ENCODE measurements at places on chromosomes 3 and 15. TPM values are rescaled to one million over a fixed set of nuclear protein-coding genes. Genes with fewer than 3 reads are reported as not detected.

The NANOGP8 gene
- total RNA-seq, result not detected

The PSTPIP1 gene
- 24.8 TPM for total RNA-seq

The CTXND1 gene
- total RNA-seq, result 0.14 TPM

The VPS18 gene
- total RNA-seq, result 37.9 TPM

DNA sequence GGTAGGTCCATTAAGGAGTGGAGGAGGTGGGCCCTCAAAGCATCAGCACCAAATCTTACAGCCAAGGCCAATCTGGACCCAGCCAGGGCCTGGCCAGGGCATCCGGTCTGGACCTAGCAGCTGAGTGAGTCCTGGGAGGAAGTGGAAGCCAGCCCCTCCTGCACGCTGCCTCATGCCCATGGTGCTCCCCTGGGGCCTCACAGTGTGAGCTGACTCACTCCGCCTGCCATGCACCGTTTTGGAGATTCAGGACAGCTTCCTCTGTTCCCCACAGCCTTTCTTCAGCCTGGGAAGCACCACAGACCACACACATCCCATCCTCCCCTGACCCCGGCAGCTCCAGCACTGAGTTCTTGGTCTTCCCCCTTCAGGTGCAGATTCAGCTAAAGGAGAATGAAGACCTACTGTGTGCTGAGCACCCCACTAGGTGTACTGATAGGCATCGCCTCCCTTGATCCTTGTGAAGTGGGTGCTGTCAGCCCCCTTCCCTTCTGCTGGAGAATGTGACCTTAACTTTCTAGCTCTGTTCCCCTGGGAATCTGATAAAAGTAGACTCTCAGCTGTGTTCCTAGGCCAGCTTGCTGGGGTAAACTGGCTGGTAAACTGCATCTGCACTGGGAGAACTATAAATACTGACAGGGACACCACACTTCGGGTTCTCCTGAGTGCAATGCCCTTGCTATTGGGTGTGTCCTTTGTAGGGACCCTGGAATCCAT, 36.8 kb upstream of the SEC13 start:
- DNase-seq, result no peak

DNA sequence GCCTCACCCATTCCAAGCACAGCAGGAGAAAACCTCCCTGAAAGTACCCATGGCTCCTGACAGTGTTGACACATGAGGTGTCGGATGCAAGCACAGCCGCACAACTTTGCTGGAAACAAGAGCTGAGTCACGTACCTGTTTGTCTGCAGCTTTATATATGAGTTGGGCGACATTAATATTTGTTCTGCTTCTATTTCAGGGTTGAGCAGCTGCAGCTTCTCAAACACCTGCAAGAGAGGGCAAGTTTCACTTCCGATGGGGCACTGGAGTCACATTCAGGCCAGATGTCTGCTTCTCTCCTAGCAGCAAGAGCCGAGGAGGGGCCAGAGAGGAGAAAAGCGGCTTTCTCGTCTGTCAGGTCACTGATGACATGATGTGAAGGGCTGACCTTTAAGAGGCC, 88.0 kb downstream of the NUP210 start:
- DNase-seq, result no peak

DNA sequence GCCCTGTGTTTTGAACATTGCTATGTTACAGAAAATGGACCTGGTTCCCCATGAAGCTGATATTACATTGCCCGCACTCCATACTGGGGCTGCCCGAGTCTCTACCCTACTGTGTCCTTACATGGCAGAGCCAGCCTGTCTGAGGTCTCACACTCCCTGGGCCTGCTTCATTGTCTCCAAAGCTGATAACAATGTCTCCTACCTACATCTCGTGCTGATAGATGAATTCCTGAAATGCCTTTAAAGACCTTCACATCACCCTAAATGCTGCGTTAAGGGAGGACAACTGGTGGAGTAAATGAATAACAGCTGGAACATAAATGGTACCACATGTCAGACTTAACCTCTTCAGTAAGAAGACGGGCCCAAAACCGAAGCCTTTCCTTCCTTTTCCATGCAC, 62.9 kb upstream of the PTX3 start:
- no peak for DNase-seq

GRCh38 chr3:16064642-16065414, 109.7 kb upstream of the GALNT15 start:
- DNase-seq, result peak; percentile 61

DNA sequence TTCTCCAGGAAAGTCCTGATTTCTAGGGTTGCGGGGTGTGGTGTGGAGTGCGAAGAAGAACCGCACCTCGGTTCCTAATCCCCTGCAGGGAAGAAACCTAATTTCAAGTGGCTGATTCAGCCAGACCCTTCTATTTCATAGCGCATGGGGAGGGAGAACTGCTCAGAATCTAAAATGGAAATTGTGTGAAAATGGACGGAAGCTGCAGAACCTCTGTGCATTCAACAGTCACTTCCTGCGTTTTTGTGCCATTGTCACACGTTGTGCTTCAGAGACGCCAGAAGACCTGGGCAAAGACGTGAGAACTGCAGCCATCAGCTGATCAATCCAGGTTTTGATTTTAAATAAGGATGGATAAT, 1.2 kb downstream of the SIDT1 start:
- no peak for DNase-seq

DNA sequence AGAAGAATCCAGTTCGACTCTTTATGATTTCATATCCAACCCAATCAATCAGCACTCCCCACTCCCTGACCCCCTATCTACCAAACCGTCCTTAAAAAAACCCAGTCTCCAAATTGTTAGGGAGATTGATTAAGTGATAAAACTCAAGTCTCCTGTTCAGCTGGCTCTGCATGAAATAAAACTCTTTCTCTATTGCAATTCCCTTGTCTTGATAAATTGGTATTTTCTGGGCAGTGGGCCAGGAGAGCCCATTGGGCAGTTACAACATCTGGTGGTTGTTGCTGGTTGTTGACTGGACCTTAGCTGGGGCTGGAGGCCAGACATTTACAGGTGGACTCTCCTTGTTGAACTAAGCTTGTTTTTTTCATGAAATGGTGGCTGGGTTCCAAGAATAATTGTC, 642.3 kb downstream of the ROBO2 start:
- no peak for DNase-seq

DNA sequence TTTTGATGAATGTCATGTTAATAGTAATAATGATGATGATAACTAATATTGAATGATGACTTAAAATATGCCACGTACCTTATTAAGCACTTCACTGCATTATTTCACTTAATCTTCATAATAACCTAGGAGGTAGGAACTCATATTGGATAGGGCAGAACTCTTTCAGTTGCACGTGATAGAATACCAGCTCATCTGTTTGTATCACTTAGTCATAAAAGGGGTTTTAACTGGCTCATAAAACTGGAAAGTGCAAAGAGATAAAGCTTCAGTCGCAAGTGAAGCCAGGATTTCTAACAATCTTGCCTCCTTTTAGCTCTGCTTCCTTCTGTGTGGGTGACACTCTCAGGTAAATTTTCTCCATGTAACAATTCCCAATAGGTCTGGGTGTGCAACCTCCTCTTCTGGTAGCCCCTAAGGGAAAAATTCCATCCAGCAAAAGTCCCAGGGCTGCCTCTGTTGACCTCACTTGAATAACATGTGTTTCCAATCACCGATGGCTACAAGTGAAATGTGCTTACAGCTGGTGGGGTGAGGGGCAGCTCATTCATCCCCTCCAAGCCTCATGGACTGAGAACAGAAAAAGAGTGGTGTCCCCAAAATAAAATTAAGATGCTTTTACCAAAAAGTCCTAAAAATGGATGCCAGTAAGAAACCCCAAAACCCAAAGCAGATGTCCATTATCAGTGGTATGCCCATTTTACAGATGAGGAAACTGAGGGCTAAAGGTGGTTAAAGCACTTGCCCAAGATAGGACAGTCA, 9.3 kb downstream of the GXYLT2 start:
- DNase-seq, result no peak

GRCh38 chr15:95880031-95880570, 450.4 kb upstream of the NR2F2 start:
- no peak for DNase-seq

DNA sequence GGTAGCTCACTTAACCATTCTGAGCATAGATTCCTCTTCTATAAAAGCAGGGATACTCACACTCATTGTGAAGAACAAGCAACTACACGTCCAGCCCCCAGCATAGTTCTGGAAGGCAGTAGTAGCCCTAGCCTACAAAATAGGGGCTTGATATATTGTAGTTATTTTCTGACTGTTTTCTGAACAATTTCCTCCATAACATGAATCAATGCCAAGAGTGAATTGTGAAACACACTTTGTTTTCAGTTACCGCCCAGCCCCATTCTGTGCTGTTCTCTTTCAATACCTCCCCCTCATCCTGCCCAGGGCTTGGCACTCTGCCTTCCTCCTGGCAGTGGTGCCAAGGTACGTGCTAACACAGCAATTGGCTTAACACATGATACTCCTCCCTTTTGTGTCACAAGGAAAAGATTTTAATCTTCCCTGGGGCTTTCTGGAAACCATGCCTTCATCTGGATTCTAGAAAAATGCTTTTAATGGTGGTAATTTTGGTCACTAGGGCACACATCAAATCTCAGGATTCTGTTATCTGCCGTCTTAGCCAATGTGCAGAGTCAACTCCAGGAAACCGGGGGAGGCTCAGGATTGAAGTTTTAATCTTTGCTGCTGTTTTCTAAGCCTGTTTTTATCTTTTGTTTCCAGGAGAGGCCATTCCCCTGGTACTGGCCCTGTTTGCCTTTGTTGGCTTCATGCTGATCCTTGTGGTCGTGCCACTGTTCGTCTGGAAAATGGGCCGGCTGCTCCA, 37.2 kb downstream of the IL20RB start:
- peak; percentile 75 for DNase-seq

Data from thoracic aorta (tissue), 2 donors.